Stimulated activated CD8-positive, alpha-beta memory T cell treated with anti-CD3 and anti-CD28 coated beads, Interleukin-4, amount 100 ng/mL, for 1 hour (primary cell): ENCODE measurements at places on chromosomes 13 and 19.

- no peak for DNase-seq
Measured at GRCh38 chr19:38713865-38714264, 30.4 kb downstream of the CAPN12 start.

- DNase-seq, result no peak
Measured at GRCh38 chr13:75296641-75297040, 185.3 kb downstream of the TBC1D4 start.

GRCh38 chr13:105541565-105541964, 993.9 kb downstream of the EFNB2 start:
- no peak for DNase-seq

DNA sequence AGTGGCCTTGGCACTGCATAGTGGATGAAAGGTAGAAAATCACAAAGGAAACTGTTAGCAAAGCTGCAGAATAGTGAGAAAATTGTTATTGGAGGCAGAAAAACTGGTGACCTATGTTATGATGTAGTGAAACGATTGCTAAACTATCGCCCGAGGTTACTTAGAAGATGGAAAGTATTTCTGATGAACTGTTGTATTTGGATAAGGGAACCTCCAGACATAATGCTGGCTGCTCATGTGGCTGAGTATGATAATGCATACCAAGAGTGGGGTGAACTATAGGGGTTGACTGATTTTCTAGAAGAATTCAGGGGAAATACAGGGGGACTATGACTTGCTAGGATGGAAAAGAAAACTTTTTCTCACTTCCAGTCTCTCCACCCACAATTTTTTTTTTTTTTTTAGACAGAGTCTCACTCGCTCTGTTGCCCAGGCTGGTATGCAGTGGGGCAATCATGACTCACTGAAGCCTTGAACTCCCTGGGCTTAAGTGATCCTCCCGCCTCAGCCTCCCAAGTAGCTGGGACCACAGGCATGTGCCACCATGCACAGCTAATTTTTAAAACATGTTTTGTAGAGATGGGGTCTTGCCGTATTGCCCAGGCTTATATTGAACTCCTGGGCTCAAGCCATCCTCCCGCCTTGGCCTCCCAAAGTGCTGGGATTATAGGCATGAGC, 4.4 kb upstream of the EID2 start:
- DNase-seq, result no peak

GRCh38 chr13:61013796-61014195, 401.9 kb downstream of the PCDH20 start:
- DNase-seq, result no peak

DNA sequence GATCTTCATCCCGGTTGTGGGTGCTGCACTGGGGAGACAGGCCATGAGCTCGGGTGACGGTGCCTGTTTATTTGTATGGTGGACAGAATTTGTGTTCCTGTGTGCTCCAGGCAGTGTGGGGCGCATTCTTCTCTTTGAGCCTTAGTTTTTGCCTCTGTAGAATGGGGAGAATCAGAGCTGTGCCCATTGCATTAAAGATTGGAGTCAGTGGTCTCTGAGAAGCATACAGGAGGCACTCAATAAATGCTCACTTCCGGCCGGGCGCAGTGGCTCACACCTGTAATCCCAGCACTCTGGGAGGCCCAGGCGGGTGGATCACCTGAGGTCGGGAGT, 23.0 kb downstream of the NFIC start:
- no peak for DNase-seq

GRCh38 chr19:37817180-37817981, 38.0 kb upstream of the ZNF573 start:
- peak; percentile 1 for DNase-seq
